Activated CD4-positive, CD25-positive, alpha-beta regulatory T cell treated with anti-CD3 and anti-CD28 coated beads, Interleukin-2, amount 50 U/mL, for 72 hours (primary cell): ENCODE measurements at places on chromosomes 2 and 18.

DNA sequence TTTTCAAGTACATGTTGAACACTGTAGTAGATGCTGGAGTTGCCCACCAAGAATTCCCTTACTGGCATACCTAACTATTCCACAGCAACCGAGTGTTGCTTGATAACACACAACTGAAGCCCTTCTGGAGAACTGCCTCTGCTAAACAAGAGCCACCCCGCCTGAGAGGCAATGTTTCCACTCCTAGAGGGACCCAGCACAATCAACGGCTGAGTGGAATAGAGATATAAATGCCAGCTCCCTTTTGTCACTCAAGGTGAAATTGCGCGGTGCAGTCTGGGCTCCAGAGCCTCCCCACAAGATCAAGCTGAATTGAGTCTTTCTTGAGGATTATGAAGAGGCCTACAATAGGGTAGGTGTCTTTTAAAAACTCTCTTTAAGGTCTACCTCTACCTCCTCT lies 49.1 kb upstream of the SCN9A start:
- DNase-seq: no peak

DNA sequence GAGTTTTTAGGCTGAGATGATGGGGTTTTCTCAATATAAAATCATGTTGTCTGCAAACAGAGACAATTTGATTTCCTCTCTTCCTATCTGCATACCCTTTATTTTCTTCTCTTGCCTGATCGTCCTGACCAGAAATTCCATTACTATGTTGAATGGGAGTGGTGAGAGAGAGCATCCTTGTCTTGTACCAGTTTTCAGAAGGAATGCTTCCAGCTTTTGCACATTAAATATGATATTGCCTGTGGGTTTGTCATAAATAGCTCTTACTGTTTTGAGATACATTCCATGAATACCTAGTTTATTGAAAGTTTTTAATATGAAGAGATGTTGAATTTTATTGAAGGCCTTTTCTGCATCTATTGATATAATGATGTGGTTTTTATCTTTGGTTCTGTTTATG lies 181.8 kb downstream of the GBX2 start:
- no peak for DNase-seq

DNA sequence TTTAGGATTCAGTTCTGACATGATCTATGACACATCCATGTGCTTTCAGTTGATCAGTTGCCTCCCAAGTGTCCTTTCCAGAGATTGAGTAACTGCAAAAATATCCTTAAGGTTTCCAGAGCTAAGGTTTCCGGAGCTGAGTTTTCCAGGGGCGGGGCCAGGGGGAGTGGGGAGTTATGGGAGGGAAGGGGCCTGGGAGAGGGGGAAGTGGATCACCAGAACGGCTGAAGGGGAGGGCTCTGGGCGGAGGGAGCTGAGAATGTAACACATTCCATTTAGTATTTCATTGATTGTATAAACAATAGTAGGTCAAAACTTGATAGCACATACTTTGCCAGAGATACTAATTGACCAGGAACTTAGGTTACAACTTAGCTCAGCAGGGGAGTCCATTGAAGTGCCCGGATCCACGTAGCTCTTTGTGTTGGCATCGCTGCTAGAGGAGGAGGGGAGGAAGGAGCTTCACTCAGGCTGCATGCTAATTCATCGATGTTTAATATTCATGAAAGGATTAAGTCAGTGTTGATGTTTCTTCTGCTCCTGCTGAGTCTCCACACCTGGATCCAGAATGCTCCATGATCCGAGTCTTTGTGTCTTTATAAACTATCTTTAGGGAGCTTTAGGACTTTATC lies 289.8 kb downstream of the ALPK2 start:
- no peak for DNase-seq

DNA sequence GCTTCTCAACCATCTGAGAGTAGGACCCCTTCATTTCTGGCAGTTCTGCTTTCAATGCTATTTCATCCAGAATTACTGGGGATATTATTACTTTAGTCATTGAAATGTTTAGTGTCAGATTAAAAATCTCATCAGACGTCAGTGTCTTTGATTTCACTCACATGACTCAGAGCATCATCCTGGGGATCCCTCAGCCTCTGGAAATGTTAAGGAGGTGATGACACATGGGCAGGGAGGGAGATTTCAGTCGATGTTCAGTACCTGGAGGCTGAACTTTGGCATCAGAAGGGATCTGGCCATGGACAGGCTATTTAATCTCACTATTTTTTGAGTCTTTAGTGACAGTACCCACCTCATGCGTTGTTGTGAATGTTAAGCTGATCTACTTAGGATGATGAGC lies 39.1 kb downstream of the OSBPL6 start:
- DNase-seq: no peak

DNA sequence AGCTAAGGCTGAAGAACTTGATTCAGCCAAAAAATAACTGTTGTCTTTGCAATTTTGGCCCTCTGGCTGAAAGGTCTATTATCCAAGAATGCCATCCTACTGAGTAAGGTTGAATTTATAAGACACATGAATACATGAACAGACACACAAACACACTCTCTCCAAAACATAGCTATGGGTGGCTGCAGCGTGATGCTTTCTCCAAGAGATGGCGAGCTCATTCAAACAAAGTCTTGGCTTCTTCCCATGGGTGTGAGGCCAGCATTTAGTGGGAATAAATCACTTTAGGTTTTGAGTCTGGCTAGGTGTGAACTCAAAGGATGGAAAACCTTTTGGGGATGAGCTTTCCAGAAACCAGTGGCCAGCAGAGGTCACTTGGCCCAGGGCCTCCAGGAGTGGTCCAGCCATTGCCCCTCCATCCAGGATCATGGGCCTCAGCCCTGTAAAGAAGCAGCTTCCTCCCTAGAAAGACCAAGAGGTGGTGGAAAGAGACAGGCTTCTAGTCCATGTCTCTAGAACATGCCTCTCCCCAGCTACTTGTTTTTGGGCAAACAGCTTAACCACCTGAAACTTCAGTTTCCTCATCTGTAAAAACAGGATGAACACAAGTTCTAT lies 11.0 kb upstream of the OSR1 start:
- DNase-seq: no peak

GRCh38 chr2:127726158-127726880 lies 25.0 kb downstream of the SFT2D3 start:
- no peak for DNase-seq

DNA sequence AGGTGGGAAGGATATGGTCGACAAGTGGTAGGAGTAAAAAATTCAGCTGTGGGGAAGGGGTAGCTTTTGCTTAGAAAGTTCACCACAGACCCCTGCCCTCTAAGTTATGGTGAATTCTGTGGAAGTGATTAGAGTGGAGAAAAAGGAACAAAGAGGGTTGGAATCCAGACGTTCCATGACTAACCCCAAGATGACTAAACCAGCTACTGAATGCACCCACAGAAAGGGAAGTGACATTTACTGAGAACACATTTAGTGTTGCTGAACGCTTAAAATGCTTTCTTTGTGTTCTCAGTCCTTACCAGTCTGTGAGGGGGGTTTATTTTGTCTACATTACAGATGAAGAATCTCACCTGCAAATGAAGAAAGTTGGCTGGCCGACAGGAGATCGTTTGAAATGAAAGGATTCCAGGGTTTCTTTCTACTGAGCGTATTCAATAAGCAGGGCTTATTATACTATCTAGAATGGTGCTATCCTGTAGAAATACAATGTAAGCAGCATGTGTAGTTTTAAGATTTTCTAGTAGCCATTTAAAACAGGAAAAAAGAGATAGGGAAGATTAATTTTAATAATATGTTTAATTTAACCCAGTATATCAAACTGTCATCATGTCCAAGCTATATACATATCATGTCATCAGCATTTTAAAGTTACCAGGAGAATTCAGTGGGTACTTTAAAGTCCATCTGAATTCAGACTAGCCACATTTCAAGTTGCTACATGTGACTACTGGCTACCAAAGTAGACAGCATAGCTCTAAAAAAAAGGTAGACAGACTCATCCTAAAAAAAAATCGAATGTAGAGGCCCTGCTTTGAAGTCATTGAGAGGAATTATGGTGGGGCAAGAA lies 60.1 kb downstream of the LIMS1 start:
- no peak for DNase-seq

DNA sequence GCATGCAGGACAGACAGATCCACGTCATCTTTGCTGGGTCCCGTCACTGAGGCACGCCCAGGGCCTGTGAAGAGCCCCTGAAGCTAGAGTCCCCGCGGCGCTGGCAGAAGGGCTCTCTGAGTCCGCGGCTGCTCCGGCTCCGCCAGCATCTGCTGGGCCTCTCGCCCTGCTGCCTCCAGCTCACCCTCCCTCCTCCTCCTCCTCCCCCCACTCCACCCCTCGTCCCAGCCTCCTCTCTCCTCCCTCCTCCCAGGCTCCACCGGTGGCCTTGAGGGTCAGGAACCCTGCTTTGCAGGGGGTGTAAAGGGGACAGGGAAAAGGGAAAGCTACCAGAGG lies at the start of gene TNS1:
TNS1 (minus strand) TSS at position 151 of the 336 bp plus-strand sequence; CDS start at position 28, 123 bp downstream.
- no peak for DNase-seq

GRCh38 chr2:25372405-25373268 lies 30.9 kb upstream of the DNMT3A start:
- no peak for DNase-seq

- DNase-seq: no peak
Measured at GRCh38 chr2:22912398-22912797, 472.6 kb upstream of the KLHL29 start.

GRCh38 chr2:46873604-46874068 lies 42.0 kb downstream of the MCFD2 start:
- DNase-seq: no peak

- no peak for DNase-seq
Measured at GRCh38 chr18:8519102-8519501, 90.1 kb upstream of the RAB12 start.

DNA sequence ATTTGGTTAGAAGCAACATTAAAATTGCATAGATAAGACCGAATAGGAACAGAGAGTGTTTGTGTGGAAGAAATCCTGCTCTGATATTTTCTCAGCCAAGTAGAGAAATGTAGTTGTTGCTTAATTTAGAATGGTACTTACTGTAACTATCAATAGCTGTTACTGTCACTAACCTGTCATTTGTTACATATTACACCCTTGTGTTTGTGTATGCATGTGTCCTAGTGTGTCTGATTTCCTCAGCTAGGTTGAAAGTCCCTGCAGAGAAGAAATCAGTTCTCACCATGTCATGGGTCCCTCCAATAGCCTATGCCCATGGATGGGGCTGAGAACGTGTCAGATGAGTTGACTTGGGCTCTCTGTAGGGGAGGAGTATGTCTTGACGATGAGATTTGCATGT lies 94.4 kb downstream of the SPTBN1 start:
- DNase-seq: no peak

GRCh38 chr18:77433076-77433475 lies 183.4 kb downstream of the GALR1 start:
- DNase-seq: no peak

DNA sequence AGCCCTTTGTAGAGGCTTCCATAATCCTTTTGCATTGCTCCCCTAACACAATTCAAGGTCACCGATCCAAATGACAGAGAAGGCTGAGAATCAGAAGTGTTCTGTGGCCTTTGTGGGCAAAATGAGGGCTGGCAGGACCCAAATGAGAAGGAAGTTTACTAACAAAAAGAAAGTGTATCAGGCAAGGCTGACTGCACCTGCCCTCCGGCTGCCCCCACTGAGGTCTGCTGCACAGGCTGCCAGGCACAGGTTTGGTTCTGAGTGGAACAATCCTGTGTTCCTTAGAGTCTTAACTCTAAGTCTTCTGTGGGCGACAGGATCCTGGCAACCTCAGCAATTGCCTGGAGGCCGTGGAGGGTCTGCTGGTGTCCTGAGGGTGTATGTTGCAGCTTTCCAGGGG lies 568.5 kb downstream of the CMPK2 start:
- DNase-seq: no peak

DNA sequence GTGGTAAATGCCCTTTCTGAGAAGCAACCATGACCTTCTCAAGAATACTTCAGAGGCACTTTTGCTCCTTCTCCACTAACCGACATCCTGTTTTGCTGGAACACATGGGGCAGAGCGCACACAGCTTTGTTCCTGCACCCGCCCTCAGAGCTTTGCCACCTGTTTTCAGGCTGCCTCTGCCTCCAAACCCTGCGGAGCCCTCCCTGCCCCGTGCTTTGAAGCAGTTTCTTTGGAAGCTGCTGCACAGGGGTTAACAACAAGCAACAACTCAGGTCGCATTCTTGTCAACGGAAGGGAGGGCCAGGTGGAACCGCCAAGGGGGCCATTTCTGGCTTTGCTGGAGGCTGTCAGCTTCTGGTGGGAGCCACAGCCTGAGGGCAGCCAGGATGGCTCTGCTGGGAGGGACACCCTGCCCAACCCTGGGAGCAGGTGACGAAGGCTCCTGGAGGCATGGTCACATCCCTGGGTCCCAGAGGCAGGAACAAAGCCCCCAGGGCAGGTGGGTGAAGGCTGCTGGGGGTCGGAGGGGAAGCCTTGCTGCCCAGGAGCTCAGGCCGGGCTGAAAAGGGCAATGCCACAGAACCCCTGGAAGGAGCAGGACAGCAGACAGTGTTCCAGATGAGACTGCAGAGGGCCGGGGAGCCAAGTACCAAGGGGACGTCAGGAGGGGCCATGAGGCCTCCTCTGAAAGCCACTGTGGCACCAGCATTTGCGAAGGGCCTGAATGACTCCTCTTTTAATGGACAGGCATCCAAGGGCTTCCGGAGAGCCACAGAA lies 46.8 kb downstream of the MRPS5 start:
- DNase-seq: peak; percentile 64

- DNase-seq: no peak
Measured at GRCh38 chr2:46230115-46230571, 67.1 kb upstream of the EPAS1 start.

GRCh38 chr18:21656402-21656801 lies 44.3 kb downstream of the SNRPD1 start:
- no peak for DNase-seq

DNA sequence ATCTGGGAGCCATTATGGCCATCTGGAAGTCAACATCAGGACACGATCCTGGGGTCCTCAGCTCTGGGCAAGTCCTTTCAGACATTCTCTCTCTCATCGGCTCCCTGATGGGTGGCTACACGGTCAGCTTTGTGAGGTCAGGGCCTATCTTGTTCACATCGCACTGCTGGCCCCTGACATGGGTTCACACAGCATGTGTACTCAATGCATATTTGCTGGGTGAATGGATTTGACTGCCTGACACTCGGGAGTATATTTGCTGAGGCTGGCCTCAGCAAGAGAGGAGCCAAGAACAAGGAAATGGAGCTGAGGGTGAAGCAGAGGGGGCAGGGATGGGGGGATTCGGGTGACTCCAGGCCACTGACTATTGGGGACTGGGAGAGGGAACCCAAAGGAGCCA lies 50.5 kb downstream of the SLC4A5 start:
- DNase-seq: no peak

GRCh38 chr2:172102391-172103359 lies at the start of gene DLX2:
Gene DLX2, minus strand, starts transcription at chr2:172102900. Its CDS starts 362 bp downstream, at chr2:172102538.
- peak; percentile 57 for DNase-seq
